ENCODE measurements at places on chromosomes 1 and 21. TPM values are rescaled to one million over a fixed set of nuclear protein-coding genes. Genes with fewer than 3 reads are reported as not detected.

C8B gene
- not detected for total RNA-seq

SUSD4 gene
- 2.9 TPM for total RNA-seq

DNA sequence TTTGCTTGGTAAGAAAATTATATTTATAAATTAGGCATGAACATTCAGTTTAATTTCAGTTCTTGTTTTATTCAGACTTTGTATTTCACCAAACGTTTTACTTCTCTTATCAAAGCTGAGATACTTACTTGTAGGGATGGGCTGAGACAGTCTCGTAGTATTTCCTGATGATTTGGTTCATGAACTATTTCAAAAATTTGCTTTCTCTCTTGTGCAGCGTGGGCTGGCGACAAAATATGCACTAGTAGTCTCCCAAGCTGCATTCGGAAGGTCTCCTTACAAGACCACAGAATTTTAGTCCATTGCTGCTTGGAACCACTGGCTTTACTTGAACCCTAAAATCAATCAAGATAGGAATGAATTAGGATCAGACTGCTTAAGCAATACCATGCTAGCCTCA is 91.7 kb upstream of the GNG4 start:
- no peaks in the 10 kb centered on the region for H3K4me1 ChIP-seq
- DNase-seq = no peak
- H3K27ac ChIP-seq = no peak overlapping the region
- no peaks in the 10 kb centered on the region for H3K27me3 ChIP-seq

DNA sequence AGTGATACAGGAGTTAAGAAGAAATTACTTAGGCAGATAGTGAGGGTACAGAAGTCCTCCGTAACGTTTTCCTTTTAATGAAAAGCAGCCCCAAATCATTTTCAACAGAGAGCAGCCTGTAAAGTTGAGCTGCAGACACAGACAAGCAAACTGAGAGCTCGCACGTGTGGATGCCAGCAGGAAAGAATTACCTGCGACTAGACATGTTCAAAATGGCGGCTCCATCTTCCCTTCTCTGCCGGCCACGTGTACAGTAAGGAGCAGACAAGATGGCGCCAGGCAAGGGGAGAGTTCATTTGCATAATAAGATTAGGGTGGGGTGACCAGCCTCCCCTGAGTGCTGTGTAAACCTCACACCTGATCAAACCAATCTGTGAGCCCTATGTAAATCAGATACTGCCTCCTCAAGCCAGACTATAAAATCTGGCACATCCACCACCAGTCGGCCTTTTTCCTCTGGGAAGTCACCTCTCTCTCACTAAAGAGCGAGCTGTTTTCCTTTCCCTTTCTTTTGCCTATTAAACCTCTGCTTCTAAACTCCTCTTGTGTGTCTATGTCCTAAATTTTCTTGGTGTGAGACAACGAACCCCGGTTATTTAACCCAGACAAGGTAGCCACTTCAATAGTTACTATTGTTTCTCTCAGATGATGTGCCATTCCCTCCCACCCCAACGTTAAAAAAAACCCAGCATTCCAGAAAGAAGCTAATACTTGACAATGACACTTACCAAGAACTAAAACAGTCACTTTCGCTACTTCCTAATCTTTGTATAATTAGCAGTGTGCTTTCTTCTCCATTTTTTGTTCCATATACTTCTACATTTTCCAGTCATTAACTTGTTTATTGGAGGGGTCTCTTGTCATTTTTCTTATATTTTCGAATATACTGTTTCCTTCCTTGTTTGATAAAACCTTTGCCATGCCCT is 27.4 kb downstream of the DUSP10 start:
- no peak for DNase-seq
- no peaks in the 10 kb centered on the region for H3K27me3 ChIP-seq
- H3K27ac ChIP-seq = no peak overlapping the region
- peaks cover 48% of the 10 kb centered on the region for H3K36me3 ChIP-seq
- H3K4me3 ChIP-seq = no peak overlapping the region

HORMAD1 gene
- 0.40 TPM for total RNA-seq

- peaks cover 9% of the 10 kb centered on the region for H3K4me1 ChIP-seq
- H3K36me3 ChIP-seq = no peaks in the 10 kb centered on the region
- no peak overlapping the region for H3K4me3 ChIP-seq
- peaks cover 40% of the 10 kb centered on the region for H3K27me3 ChIP-seq
Observed at GRCh38 chr1:23478896-23479665, 4.9 kb downstream of the ASAP3 start.

PAQR7 gene
- total RNA-seq = 0.87 TPM

CR1L gene
- not detected for total RNA-seq

DNA sequence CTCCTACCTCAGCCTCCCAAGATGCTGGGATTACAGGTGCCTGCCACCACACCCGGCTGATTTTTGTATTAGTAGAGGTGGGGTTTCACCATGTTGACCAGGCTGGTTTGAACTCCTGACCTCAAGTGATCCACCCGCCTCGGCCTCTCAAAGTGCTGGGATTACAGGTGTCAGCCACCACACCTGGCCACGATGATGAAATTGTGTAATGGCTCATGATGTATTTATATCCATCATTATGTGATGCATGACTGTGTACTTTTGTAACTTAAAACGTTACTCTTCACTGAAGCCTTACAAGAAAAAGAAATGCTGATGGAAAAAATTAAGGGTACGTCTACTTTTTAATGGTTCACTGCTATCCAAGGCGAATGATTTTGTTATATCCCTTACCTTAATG is 7.5 kb downstream of the TARDBP start:
- no peak for DNase-seq
- no peak overlapping the region for H3K27ac ChIP-seq
- no peak overlapping the region for H3K4me3 ChIP-seq
- H3K36me3 ChIP-seq = peaks cover 64% of the 10 kb centered on the region
- no peaks in the 10 kb centered on the region for H3K27me3 ChIP-seq

GRCh38 chr21:26412885-26413284 is 160.2 kb downstream of the CYYR1 start:
- H3K4me3 ChIP-seq = no peak overlapping the region
- no peaks in the 10 kb centered on the region for H3K4me1 ChIP-seq
- no peaks in the 10 kb centered on the region for H3K36me3 ChIP-seq
- no peak overlapping the region for H3K27ac ChIP-seq

DNA sequence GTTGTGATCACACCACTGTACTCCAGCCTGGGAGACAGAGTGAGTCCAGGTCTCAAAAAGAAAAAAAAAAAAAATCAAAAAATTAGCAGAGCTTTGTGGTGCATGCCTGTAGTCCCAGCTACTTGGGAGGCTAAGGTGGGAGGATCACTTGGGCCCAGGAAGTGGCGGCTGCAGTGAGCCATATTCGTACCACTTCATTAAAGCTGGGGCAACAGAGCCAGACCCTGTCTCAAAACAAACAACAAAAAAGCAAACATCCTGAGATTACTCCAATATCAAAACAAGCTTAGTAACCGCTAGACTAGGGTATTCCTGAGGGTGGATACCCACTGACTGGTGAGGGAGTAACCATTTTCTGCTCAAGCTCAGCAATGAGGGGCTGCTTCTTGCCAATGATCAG is 12.9 kb upstream of the THRAP3 start:
- no peak for DNase-seq
- no peak overlapping the region for H3K4me3 ChIP-seq
- no peak overlapping the region for H3K27ac ChIP-seq
- H3K4me1 ChIP-seq = peaks cover 12% of the 10 kb centered on the region
- no peaks in the 10 kb centered on the region for H3K36me3 ChIP-seq

VASH2 gene
- not detected for total RNA-seq

DNA sequence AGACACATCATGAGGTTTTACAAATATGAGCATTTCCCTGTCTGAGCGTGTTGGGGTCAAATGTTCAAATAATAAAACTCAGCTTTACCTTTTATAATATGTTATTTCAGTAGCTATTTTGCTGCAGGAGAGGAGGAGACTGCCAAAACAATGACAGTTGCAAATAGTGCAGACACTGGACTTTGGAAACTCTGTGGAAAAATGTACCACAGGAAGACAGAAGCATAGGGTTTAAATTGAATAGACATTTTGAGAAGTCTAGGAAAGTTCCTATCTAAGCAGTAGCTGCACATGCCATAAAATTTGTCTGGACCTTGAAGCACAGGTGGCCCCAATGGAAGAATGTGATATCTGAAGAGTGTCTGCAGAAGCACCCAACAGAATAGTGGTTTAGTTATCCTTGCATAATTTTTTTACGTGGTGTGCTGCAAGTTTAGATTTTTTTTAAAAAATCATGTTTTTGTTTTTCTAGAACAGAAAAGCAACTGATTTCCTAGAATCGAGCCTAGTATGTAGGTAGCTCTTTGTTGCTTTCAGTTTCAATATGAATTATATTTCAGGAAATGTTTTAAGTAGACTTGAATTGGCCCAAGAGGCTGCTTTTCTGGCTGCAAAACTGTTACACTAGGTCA is 14.0 kb upstream of the GBP5 start:
- peaks cover 66% of the 10 kb centered on the region for H3K36me3 ChIP-seq
- H3K27ac ChIP-seq = peak overlapping the region; percentile 95
- DNase-seq = peak; percentile 50
- H3K4me1 ChIP-seq = peaks cover 82% of the 10 kb centered on the region
- peak overlapping the region; percentile 31 for H3K4me3 ChIP-seq

DNA sequence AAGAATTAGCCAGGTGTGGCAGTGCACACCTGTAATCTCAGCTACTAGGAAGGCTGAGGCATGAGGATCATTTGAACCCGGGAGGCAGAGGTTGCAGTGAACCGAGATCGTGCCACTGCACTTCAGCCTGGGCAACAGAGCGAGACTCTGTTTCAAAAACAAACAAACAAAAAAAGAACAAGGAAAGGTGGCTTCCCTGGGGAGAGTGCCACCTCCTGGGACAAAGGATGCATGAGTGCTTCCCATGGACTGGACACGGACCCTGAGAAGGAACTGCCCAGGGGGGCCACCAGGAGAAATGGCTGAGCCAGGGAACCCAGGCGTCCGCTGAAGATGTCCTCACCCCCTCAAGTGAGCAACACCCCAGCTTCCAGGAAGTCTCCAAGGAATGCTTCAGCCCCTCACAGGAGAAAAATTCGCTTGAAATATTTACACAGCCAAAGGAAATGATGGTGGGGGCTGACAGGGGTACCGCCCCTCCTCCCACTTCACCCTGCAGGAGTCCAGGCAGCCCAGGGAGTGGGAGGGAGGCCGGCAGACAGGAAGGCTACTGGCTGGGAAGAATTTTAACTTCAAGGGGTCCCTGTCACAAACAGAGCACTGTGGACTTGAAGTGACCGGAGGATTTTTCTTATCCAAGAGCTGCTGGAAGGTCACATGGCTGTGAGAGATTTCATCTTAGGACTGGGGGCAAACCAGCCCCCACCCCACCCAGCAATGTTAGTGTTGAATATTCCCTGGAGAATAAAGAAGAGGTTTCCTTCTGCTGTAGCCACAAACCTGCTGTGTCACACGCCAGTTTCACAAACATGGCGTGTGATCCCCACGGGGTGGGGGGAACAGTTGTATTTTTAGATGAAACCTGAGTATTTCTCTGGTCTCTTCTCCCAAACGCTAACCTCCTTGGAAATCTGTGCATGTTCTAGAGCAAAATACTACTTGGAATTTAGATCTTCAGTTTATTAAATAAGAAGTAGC is 90.8 kb upstream of the SLC25A33 start:
- no peak for DNase-seq
- H3K36me3 ChIP-seq = no peaks in the 10 kb centered on the region
- H3K4me1 ChIP-seq = no peaks in the 10 kb centered on the region

GRCh38 chr1:235423214-235423652 is 56.0 kb downstream of the TBCE start:
- H3K4me1 ChIP-seq = peaks cover 20% of the 10 kb centered on the region
- H3K4me3 ChIP-seq = no peak overlapping the region
- no peaks in the 10 kb centered on the region for H3K27me3 ChIP-seq
- peak overlapping the region; percentile 52 for H3K27ac ChIP-seq
- peak; percentile 24 for DNase-seq
- peaks cover 4% of the 10 kb centered on the region for H3K36me3 ChIP-seq

DNA sequence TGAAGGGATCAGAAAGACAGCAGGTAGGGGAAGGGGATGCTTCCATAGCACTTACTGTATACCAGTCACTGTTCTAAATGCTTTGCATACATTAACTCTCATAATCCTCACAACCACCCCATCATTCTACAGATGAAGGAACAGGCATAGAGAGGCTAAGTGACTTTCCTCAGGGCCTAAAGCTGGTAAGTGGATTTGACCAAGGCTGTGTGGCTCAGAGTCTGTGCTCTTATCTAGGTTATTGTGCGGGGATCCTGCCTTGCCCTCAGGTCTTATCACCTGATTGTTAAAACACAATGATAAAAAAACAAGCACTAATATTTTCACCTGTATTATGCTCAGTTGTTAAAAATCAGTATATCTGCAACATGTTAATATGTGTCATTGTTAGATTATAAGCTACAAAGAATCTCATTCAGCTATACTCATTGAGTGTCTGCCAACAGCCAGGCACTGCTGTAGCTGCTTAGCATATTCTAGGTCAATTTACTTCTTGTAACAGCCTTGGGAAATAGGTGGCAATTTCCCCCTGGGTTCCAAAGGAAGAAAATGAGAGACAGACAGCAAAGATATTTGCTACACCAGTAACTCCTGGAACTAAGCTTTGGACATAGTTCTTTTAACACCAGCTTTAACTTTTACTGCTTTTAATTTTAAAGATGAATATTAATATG is 38.6 kb upstream of the RBM15 start:
- DNase-seq = no peak
- no peaks in the 10 kb centered on the region for H3K4me1 ChIP-seq
- no peaks in the 10 kb centered on the region for H3K27me3 ChIP-seq
- no peak overlapping the region for H3K27ac ChIP-seq
- H3K36me3 ChIP-seq = no peaks in the 10 kb centered on the region

GRCh38 chr1:248576260-248576980 is 1.9 kb upstream of the OR2T34 start:
- no peak overlapping the region for H3K4me3 ChIP-seq
- H3K27ac ChIP-seq = no peak overlapping the region
- H3K36me3 ChIP-seq = no peaks in the 10 kb centered on the region
- peaks cover 5% of the 10 kb centered on the region for H3K4me1 ChIP-seq
- peaks cover 2% of the 10 kb centered on the region for H3K27me3 ChIP-seq
- no peak for DNase-seq

DNA sequence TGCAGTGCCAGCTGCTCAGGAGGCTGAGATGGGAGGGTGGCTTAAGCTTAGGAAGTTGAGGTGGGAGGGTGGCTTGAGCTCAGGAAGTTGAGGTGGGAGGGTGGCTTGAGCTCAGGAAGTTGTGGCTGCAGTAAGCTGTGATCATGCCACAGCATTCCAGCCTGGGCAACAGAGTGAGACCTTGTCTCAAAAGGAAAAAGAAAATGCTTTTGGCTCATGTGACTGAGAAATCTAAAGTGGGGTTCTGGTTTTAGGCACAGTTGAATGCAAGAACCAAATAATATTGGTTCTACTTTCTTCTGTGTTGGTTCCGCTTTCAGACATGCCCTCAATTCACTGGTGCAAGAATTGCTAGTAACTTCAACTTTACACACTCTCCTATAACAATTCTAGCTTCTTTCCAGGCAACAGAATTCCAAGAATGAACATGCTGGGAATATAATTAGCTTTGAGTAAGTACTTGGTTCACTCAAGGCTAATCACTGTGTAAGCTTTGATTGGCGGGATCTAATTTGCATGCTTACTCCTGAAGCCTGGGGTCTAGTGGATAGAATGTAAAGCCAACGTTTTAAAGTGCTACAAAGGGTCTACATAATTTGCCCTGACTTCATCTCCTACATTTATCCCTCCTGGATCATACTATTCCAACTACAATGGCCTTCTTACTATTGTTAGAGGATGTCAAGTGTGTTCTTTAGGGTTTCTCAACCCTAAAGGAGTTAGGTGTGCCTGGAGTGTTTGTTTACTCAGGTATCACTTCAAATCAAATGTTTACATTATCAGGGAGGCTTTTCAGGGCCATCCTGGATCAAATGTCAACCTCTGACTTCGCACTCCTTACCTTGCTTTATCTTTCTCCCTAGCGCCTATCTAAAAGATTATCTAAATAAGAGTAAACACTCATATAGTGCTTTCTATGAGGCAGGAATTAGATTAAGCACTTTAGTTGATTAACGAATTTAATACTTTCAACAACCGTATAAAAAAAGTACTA is 115.1 kb downstream of the SLC16A1 start:
- no peaks in the 10 kb centered on the region for H3K36me3 ChIP-seq
- peaks cover 13% of the 10 kb centered on the region for H3K4me1 ChIP-seq
- DNase-seq = no peak
- peak overlapping the region; percentile 32 for H3K4me3 ChIP-seq
- H3K27ac ChIP-seq = no peak overlapping the region

Data from activated CD4-positive, alpha-beta T cell treated with anti-CD3 and anti-CD28 coated beads, Interleukin-2, amount 10 ng/mL, durations not matched to agents 7 days and 5 days (primary cell).